Activated T-cell treated with anti-CD3 and anti-CD28 coated beads, Interleukin-2, amount 50 U/mL, for 72 hours (primary cell): ENCODE measurements at places on chromosomes 2 and 18. TPM values are rescaled to one million over a fixed set of nuclear protein-coding genes. Genes with fewer than 3 reads are reported as not detected.

The GAL3ST2 gene
- 0.82 TPM for total RNA-seq

The CMPK2 gene
- total RNA-seq = 5.7 TPM

The TMX3 gene
- total RNA-seq = 69.5 TPM

- DNase-seq = no peak
These were observed 3.1 kb downstream of the COL3A1 start for GRCh38 chr2:188977317-188977716.

- DNase-seq = no peak
These were observed 117.3 kb downstream of the MIB1 start for GRCh38 chr18:21857871-21858270.

DNA sequence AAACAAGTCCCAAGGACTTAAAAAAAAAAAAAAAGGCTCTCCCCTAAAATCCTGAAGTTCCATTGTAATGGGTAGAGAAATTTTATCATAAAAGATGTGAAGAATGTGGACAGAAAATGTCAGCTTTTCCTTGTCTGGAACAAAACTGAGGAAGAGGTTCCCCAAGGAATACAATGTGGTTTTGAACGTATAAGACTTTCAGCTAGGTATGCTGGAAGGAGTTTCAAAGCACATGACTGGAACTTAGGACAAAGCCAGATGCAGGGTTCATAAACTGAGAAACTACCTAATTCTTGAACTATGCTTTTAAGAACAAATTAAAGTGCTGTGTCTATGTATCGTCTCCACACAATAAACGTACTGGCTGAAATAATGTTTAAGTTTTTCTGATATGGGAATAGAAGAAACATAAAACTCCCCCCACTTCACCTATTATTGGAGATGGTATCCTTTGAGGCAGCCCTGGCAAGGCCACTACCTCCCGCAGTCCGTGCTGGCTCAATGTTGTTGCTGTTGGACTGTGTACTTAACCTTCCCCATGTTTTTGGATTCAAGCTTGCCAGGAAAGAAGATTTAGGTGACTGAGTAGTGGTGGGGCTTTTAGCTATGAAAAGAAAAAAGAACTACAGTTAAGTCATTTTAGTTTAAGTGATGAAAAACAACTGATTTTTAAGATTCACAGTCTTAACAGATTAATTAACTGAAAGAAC lies 84.2 kb upstream of the DNER start:
- no peak for DNase-seq

- DNase-seq = no peak
These were observed 53.4 kb downstream of the SPIRE1 start for GRCh38 chr18:12604445-12605007.
